HFFc6 (cell line): ENCODE measurements at places on chromosomes 12 and 14. TPM values are rescaled to one million over a fixed set of nuclear protein-coding genes. Genes with fewer than 3 reads are reported as not detected.

DNA sequence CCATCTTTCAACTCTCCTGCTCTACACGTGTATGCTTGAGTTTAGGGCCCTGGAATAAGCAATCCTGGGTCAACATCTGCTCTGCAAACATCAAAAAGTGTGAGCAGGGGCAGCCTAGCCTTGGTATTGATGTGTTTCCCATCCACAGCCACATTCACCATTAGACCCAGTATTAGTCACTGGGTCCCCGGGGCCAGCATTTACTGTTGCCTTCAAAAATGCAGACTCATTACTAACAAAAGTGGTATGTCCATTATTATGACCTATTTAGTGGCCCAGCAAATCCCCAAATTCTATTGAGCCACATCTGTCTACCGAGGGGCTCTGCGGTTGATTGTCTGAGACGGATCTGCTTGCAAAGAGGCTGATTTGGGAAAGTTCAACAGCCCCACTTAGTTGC is 661.8 kb downstream of the DIO2 start:
- DNase-seq = no peak

- DNase-seq = no peak
Observed at GRCh38 chr12:3256103-3256631, 179.0 kb downstream of the TSPAN9 start.

DNA sequence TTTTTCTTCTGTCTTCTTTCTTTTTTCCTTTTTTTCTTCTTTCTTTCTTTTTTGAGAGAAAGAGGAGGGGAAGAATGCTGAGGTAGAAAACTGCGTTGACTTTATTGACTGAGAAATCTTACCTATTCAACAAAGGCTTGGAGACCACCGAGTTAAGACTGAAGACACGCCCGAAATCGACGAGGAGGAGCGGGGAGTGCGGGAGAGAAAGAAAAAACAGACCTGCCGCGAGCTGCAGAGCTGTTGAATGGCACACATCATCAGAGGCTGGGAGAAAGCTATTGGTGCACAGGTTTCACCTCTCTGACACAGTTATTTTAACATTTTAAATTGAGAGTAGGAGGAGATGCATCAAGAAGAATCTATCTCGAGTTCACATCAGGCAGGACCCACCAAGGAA is 5.1 kb downstream of the ASCL1 start:
- no peak for DNase-seq

- DNase-seq = no peak
Observed at GRCh38 chr14:23215421-23215820, 22.3 kb upstream of the RNF212B start.

DNA sequence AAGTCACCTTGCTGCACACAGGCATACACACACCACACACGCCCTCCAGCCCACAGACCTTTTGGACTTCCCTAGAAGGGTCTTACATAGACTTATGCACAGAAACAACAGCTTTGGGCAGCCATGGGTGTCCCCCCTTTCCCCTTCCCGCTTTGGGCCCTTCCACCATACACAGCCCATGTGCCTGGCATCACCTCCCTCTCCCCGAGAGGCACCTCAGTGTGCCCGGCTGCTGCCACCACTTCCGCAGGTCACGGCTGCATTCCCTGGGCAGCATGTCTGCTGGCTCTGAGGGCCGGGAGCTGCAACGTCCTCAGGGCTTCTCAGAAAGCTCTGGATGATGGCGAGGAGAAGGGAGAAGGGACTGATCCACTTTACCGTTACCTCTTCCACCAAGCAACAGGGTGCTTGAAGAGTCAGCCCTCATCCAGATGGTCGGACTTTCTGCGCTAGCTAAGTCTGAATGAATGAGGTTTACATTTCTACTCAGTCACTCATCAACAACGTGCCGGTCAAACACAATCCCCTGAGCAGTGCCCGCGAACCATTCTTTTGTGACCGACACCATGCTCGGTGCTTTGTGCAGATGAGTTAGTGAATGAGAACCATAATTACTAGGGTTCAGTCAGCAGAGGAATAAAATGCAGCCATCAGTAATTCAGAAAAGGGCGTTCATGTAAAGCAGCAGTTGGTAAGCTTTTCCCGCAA is 72.2 kb upstream of the BCL11B start:
- DNase-seq = no peak

- DNase-seq = no peak
Observed at GRCh38 chr14:32571995-32572866, 243.1 kb downstream of the AKAP6 start.

GRCh38 chr14:95477411-95478269 is 38.8 kb downstream of the SYNE3 start:
- DNase-seq = no peak

DNA sequence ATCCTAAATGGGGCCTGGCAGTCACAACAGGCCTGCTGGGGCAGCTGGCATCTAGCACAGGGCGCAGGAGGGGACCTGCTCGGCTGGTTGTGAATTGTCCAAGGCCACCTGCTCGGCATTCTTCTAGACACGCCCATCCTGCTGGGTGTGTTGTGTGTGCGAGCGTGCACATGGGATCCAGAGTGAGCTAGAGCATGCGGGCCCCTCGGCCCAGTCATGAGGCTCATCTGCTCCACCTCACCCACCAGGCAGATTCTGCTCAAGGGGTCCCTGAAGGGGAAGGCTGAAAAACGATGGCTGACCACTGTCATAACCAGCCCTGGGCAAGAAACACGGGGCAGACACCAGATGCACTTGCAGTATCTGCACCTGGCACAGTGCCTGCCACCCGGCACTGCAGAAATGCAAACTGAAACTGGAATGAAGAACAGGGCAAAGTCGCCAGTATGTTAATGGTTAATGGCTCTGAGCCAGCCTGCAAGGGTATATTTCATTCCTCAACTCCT is 31.8 kb downstream of the MAX start:
- DNase-seq = no peak

Gene SERPINA4
- not detected in 3 replicates for total RNA-seq

Gene RPL10L
- total RNA-seq = not detected in 3 replicates

Gene HOXC9
- total RNA-seq = 0.21 to 1.5 TPM in 2 of 3 replicates, not detected in the other

Gene TMCC3
- total RNA-seq = not detected in 3 replicates

Gene RTL1
- total RNA-seq = not detected in 2 replicates

Gene SLC41A2
- total RNA-seq = 7.2 to 9.4 TPM (median 8.4 TPM) in 3 replicates

Gene LRRC10
- not detected in 3 replicates for total RNA-seq

Gene LMNTD1
- total RNA-seq = 0.26 and 0.29 TPM in 2 replicates
